HL-60 (cell line): ENCODE measurements at places on chromosomes 4 and X.

DNA sequence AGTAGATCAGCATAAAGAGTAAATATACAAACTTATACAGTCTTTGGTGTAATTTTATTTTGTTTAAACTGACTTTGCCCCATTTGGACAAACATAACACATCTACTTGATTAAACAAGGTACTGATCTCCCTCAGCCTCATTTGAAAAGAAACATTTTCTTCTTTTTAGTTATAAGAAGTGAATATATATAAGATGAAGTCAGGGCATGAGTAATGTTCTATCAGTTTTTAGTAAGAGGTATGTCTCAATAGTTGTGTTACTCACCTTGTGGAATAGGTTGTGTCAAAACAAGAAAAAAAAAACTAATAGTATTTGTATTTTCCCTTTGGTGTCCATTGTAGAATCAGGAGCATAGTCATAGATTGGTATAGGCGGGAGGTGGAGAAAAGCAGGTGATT, 327.4 kb downstream of the RPA4 start:
- no peak for DNase-seq

DNA sequence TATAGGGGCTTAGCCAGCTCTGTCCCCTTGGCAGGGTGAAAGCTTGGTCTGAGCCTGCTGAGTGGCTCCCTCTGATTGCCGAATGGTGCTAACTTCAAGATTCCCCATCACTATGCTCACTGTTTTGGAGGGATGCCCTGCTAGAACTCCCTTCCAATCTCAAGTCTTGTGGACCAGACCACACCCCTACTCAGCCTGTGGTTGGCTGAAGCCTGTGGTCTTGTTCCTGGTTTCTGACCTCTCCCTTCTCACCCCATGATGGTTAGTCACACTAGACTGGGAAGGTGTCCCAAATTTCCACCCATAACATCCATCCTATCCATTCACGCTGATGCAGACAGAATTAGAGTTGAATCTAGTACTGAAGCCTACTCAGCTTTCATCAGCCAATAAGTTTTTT, 184.7 kb upstream of the NDP start:
- DNase-seq: no peak

DNA sequence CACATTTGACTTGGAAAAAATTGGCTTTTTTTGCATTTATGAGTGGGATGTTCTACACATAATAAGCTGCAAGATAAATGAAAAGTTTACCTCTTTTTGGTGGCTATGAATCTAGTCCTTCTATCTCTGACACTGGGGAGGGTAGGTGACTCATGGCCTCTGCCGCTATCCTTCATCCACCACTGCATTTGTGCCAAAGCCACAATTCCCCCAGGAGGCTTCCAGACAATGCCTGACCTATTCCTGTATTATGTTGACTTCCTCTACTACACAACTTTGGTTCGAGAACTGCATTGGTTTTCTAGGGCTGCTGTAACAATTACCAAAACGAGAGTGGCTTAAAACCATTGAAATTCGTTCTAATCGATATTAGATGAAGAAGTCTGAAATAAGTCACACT, 245.6 kb downstream of the TRAM1L1 start:
- no peak for DNase-seq

GRCh38 chrX:112051576-112051975, 31.0 kb downstream of the TRPC5 start:
- no peak for DNase-seq

- no peak for DNase-seq
Observed at GRCh38 chrX:132204629-132205028, 14.6 kb downstream of the RAP2C start.

- no peak for DNase-seq
Observed at GRCh38 chr4:74433541-74434172, 11.3 kb upstream of the AREG start.

GRCh38 chrX:9562851-9563250, 98.0 kb downstream of the TBL1X start:
- DNase-seq: no peak

DNA sequence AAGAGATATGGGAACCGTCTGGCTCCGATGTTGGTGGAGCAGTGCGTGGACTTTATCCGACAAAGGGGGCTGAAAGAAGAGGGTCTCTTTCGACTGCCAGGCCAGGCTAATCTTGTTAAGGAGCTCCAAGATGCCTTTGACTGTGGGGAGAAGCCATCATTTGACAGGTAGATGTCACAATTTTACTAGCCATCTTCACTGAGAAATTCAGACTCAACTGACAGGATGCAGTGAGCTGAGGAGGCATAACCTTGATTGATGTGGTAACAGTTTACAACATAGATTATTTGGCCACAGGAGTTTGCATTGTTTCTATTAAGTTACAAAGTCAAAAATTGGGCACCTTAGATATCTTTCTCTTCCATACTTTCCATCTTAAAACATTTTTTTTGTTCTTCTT, 417.7 kb downstream of the MAPK10 start:
- DNase-seq: no peak

- DNase-seq: no peak
Observed at GRCh38 chrX:53223955-53224859, 800 bp downstream of the KDM5C start.

- no peak for DNase-seq
Observed at GRCh38 chr4:10095296-10095991, 21.2 kb downstream of the WDR1 start.

- DNase-seq: no peak
Observed at GRCh38 chrX:76605390-76605789, 177.9 kb downstream of the MAGEE1 start.

- peak; percentile 62 for DNase-seq
Observed at GRCh38 chr4:173505924-173506518, 24.0 kb downstream of the HAND2 start.

DNA sequence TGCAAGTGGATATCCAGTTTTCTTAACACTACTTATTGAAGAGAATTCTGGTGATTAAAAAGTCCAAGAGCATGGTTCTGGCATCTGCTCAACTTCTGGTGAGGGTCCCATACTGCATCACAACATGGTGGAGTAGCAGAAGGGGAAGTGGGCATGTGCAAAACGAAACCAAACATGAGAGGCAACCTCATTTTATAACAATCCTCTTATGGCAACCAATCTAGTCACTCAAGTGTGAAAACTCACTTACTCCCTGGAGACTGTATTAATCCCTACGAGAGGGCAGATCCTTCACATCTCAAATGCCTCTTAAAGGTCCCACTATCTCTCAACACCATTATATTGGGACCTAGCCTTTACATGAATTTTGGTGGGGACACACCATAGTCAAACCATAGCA, 55.4 kb upstream of the TRO start:
- no peak for DNase-seq

GRCh38 chr4:53479736-53480525, 102.5 kb downstream of the FIP1L1 start:
- DNase-seq: no peak

DNA sequence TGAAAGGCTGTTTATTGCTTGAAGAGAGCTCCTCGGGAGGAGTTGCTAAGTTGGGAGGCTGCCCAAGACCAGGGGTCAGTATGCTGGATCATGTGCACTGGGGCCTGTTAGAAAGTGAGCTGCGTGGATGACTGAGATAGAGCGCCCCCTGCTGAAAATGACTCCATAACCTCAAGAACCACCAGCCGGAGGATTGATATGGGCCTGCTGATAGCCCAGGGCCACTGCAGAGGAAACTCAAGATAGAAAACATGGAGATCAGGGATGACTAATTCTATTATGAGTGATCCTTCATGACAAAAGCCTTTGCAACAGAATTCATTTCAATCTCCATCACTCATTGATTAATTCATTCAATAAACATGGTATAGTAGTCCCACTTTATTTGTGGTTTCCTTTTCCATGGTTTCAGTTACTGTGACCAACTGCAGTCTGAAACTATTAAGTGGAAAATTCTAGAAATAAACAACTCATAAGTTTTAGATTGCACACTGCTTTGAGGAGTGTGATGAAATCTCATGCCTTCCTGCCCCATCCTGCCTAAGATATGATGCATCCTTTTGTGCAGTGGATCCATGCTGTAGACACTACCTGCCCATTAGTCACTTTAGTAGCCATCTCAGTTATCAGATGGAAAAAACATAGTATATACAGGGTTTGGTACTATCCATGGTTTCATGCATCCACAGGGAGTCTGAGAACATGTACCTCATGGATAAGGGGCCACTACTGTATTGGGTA, 126.7 kb upstream of the MBNL3 start:
- no peak for DNase-seq

DNA sequence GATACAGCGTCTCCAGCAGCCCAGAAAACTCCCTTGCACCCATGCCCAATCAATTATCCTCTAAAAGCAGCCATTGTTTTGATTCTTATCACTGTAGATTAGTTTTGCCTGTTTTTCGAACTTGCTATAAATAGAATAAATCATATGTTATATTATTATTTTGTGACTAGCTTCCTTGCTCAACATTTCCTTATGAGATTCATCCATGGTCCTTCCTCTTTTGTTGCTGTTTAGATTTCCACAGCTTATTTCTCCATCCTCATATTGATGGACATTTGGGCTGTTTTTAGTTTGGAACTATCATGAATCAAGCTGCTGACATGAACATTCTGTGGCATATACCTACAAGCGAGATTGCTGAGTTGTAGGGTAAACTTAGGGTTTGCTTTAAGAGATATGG, 595.3 kb downstream of the BCOR start:
- no peak for DNase-seq

GRCh38 chr4:131635191-131635590, 1513.9 kb upstream of the PCDH10 start:
- no peak for DNase-seq
